Foreskin melanocyte (primary cell): ENCODE measurements at places on chromosomes 2 and 18.
A peak's percentile ranks its signal among the peaks of the same experiment; 100 is the strongest.

DNA sequence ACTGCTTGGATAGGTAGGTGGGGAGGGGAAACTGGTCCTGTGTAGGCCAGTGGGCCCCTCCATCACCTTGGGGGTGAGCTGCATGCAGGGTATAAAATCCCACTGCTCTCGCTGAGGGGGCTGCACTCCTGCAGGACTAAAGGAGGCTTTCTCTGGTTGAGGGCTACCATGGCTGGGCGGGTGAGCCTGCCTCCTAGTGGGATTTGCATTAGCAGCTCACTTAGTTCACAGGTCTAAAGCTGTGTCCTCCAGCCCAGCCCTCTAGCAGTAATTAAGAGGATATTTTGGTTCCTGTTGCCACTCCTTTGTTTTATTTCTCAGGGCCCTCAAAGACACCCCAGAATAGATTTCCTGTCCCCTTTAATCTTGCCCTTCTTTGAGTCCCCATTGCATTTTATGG is 24.6 kb downstream of the TMEM127 start:
- DNase-seq: no peak

- DNase-seq: no peak
These were observed 5.1 kb upstream of the PPIG start for GRCh38 chr2:169579044-169579443.

DNA sequence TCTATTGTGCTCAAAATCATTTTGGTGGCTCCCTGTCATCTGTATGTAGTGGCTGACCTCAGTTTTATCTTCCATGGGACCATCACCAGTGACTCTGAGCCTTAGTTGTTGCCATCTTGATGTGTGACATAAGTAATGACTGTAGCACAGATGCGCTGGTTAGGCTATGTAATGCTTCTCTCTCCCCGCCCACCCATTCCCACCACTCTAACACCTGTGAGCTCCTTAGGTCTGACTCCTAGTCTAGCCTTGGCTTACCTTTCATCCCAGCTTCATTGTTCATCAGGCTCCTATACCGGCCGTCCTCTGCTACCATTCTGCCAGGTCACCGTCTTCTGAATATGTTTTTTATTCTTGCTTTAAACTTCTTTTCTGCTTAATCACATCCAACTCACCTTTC is 17.2 kb downstream of the MYO1B start:
- DNase-seq: no peak

- DNase-seq: no peak
These were observed at the start of gene SNORC for GRCh38 chr2:232870018-232870765. Gene SNORC, plus strand, starts transcription at chr2:232870264. Its CDS starts 78 bp downstream, at chr2:232870342.

GRCh38 chr2:5696404-5696944 is 4.3 kb downstream of the SOX11 start:
- DNase-seq: no peak

GRCh38 chr2:218228366-218229090 is 11.5 kb downstream of the ARPC2 start:
- DNase-seq: no peak

DNA sequence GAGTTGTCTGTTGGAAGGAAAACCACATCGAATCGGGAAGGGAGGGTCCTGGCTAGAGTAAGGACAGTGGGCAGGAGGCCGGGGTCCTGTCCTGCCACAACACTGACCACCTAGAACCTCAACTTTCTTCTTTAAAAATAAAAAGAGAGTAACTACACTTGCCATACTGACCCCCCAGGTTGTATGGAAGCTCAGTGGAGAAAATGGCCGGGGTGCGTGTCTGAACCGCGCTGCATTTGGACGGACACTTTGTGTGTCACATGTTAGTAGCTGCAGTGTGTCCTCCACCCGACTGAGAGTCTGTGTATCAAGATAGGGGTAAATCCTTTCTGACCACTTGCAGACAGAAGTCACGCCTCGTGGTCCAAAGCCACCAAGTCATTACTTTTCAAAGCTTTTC is 87.0 kb downstream of the GBX2 start:
- DNase-seq: no peak

DNA sequence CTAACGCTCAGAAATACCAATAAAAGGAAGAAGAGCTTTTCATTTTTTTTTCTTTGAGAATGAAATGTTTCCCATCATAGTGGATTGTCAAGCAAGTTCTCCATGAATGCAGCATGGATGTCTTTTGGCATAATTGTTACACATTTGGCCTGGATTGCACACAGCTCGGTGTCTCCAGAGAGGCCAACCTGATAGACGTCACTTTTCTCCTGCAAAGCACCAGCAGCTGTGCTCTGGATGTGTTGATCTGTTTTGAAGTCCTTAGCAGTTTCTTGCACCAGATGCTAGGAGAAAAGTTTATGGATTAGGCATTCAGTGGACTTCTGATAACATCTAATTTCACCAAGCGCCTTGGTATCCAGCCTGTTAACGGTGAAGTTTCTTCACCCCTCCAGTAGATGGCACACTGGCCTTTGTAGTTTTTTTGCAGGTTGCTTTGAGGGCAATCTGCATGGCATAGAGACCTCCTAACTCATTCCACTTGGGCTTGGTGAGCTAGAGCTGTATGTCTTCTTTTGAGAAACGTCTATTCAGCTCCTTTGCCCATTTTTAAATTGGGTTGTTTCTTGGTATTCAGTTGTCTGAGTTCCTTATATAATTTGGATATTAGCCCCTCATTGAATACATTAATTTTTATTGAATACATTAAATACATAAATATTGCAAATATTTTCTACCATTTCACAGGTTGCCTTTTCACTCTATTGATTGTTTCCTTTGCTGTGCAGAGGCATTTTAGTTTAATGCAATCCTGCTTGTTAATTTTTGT is 59.7 kb downstream of the PTH2R start:
- peak; percentile 45 for DNase-seq

DNA sequence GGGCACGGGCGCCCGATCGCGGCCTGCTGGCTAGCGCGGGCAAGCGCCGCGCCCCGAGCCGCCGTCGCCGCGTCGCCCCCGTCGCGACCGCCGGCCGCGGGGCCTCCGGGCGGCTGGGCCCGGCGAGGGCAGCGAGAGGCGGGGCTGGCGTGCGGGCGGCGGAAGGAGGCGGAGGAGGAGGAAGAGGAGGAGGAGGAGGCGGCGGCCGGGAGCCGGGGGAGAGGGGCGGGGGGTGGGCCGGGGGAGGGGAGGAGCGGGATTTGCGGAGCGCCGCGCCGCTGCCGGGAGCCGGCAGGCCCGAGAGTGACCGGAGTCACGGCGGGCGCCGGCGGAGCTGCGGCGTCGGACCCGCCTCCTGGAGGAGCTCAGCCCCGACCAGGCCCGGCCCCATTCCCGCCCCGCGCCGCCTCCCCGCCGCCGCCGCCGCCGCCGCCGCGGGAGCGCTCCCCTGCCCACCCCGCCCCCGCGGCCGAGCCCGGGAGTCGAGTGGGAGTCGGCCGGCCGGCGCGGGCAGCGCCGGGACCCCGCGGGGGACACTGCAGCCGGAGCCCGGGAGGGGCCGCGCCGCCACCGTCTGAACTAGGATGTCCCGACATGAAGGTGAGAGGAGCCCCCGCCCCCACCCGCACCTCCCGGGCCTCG is at the start of gene KCMF1:
Gene KCMF1 (plus strand): TSS at position 294 of the 642 bp plus-strand sequence. CDS start 291 bp downstream, at position 585.
- no peak for DNase-seq

DNA sequence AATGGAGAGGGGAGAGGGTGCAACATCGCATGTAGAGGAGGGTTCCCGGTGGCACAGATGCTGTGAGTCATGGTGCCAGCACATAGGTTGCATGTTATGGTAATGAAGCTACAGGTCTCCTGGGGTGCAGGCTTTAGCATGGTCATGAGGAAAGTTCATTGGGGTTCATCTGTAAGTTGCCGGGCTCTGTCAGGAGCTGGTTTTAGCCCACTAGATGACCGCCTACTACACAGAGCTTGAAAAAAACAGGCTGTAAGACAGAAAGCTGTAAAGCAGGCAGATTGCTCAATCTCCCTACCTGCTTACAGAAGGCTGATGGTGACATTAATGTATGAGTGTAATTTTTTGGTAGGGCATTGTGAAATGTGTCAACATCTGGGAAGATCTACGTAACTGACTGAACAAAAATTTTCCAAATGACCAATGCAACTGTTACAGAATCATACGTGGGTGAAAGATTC is 23.9 kb downstream of the DYSF start:
- no peak for DNase-seq

GRCh38 chr2:96122391-96122790 is 6.0 kb upstream of the ADRA2B start:
- no peak for DNase-seq

- no peak for DNase-seq
These were observed 14.1 kb upstream of the KLF11 start for GRCh38 chr2:10028988-10029874.

- DNase-seq: no peak
These were observed 549 bp downstream of the MRPL35 start for GRCh38 chr2:86199834-86200177.

DNA sequence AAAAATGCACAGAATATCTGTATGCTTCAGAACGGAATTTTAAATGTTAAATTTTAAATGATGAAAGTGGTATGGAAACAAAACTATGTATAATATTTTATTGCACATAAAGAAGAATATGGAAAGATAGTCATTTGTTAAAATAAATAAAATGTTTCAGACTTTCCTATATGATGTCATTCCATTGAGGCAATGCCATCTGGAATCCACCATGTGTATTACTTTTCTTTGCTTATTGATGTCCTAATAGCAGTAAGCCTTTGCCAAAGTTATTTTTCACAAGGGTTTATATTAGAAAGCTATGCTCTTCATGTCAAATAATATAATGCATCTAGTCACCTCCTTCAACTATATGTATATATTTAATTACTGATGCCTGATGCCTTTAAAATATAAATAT is 601.6 kb upstream of the PKDCC start:
- no peak for DNase-seq

DNA sequence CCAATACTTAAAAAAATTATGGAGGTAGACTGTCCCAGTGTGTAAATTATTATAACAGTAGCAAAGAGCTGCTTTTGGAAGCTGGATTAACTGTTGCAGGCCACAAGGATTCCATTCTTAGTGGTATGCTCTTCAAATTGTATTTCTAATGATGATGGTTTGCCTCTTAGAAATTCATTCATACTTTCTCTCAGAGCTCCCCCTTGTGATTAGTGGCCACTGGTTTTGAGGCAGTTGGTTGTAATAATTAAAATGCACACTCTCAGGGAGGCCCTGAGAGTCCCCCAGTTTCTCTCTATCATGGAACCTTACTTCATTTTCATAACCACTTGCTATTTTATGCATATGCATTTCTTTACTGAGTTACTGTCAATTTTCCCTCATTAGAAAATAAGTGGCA is 122.5 kb downstream of the PLA2R1 start:
- DNase-seq: peak; percentile 19

DNA sequence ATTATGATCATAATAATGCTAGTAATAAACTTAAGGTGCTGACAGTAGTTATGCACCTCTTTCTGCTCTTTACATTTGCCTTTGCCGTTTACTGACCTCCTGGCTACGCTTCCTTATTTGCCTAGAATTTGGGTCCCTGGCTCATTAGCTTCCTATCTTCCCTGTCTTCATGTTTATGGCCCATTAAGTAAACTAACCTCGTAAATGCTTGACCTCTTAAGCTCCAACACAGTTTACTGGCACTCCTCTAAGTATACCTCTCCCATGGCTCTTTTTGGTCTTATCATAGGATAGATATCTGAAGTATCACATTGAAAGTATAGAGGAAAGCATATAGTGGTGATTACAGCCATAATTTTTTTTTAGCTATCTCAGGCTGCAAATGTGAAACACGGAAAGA is 657.3 kb upstream of the SLC39A10 start:
- no peak for DNase-seq

- no peak for DNase-seq
These were observed 488.6 kb upstream of the SMIM21 start for GRCh38 chr18:75915941-75916623.

DNA sequence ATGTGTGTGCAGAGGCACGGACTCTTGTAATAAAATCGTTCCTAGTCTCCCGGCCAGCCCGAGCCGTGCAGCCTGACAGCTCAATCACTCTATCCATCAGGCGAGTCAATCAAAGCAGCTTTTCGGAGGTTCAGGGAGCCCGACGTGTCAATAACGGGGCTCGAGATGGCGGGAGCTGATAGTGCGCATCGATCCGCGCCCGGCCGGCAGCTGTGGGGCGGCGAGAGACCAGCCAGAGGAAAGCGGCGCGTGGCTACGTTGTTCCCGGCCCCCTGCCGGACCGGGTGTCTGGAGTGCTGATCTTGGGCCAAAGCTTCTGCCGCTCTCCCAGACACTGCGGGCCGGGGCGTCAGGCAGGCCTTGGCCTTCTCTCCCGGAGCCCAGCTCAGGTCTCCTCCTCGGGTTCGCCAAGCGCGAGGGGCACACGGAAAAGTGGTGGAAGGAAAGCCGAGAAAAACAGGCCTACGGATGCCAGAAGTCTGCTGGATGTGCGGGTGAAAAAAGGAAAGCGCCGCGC is 2.4 kb downstream of the EN1 start:
- no peak for DNase-seq

- DNase-seq: no peak
These were observed 163.7 kb downstream of the SOCS6 start for GRCh38 chr18:70452501-70452900.

- peak; percentile 40 for DNase-seq
These were observed 61.1 kb upstream of the RND3 start for GRCh38 chr2:150548527-150548926.

DNA sequence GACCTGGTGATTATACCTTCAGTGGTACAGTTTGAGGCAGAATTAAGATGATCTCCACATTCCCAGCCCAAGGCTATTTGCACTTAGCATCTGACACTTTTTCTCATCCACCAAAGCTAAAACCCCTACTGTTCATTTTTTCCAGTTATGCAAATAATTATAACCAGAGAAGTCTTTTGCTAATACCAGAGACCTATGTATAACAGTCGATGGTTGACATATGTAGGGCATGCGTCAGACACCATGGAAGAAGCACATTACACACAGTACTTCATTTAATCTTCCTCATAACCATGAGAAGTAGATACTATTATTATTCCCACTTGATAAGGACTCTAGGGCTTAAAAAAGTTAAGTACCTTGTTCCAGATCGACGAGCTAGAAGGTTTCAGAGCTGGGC is 36.5 kb downstream of the AP1S3 start:
- no peak for DNase-seq

DNA sequence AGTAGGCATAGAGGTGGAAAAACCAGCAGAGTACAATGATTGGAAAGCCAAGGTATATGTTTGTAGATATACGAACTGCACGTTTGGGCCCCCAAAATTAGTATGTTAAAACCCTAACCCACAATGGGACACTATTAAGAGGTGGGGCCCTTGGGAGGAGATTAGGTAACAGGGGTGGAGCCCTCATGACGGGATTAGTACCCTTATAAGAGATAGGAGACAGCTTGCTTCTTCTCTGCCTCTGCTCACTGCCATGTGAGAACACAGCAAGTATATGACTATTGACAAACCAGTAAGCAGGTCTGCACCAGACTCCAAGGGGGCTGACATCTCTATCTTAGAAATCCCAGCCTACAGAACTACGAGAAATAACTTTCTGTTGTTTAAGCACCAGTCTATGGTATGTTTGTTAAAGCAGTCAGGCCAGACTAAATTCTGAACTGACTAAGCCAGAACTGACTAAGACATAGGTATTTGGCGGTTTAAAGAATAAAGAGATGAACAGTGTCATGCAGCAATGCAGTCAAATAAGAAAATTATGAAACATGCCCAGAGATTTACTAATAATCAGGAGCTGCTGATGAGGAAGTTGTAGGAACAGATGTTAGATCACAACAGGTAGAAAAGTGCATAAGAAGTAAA is 182.9 kb downstream of the DYM start:
- no peak for DNase-seq

GRCh38 chr18:11096839-11097750 is 52.3 kb downstream of the PIEZO2 start:
- no peak for DNase-seq

GRCh38 chr2:17864676-17865075 is 13.8 kb upstream of the KCNS3 start:
- DNase-seq: no peak

GRCh38 chr2:78870343-78870967 is 155.0 kb upstream of the REG3G start:
- no peak for DNase-seq
